GDM1 (cell line): ENCODE measurements at places on chromosomes 2 and 18.

- no peak for DNase-seq
Measured at GRCh38 chr18:45019469-45019868, 338.8 kb downstream of the SETBP1 start.

- DNase-seq = no peak
Measured at GRCh38 chr2:5926871-5927512, 234.8 kb downstream of the SOX11 start.

GRCh38 chr18:10689236-10690034, 163.6 kb downstream of the NAPG start:
- DNase-seq = no peak

- no peak for DNase-seq
Measured at GRCh38 chr18:63683152-63683551, 19.6 kb upstream of the SERPINB11 start.

DNA sequence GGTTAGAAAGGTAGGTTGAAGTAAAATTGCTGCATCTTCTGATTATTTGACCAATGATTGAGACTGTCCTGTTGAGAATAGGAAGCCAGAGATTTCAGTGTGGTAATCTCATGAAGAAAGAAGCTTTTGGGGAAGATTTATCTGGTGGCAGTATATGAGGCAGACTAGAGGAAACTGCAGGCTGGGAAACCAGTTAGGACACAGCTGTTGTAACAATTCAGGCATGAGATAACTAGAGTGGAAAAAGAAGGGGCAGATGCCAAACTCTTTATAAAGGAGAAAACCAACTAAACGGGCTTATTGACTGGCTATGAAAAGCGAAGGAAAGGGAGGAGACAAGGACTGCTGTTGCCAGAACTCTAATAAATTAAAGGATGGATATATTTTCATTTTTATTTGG, 155.6 kb downstream of the TTC27 start:
- no peak for DNase-seq

GRCh38 chr2:219521066-219521880, 7.0 kb downstream of the ASIC4 start:
- no peak for DNase-seq

- no peak for DNase-seq
Measured at GRCh38 chr18:46660957-46661749, 4.1 kb upstream of the LOXHD1 start.

DNA sequence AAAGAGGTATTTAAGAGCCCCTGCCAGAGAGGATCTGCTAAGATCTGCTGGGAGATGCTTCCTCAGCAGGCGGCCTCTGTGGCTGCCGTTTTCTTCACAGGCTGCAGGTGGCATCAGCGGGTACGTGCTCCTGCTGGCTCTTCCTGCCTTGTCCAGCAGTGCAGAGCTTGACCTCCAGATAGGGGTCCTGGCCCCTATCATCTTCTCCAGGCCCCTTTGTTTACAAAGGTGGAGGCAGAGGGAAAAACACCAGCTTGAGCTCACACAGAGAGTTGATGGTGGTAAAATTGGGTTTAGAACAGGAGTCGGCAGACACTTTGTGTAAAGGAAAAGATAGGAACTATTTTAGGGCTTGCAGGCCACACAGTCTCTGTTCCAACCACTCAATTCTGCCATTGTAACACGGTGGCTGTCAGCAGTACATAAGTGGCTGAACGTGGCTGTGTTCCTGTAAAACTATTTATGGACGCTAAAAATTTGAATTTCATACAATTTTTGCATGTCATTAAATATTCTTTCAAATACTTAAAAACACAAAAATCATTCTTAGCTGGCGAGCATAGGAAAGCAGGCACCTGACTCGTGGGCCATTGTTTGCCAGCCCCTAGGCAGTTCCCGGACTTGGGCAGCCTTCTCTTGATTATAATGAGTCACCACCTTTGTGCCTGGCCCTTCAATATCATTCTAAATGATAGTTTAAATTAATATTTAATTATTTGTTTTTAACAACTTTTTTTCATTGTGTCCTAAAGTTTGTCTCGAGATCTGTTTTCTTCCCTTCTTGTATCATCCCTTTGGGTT, 98.2 kb upstream of the B3GNT7 start:
- DNase-seq = peak; percentile 52

DNA sequence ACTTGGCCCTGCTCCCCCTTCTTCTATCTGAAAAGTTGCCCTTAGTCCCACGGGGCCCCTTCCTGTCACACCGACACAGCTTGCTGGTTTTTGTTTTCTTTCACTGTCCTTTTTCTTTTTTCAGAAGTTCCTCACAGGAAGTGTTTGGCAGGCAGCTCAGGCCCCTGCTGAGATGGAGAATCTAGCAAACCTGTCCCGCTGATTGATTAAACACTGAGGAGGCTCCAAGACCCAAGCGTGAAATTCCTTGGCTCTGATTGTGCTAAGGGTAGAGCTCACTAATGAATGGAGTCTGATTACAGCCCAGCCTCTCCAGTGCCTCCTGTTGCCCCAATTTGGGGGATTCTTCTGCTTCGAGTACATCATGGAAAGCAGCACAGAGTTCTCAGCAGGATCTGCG, 365.9 kb upstream of the MEX3C start:
- no peak for DNase-seq
